ENCODE measurements at places on chromosomes 11 and 22.

DNA sequence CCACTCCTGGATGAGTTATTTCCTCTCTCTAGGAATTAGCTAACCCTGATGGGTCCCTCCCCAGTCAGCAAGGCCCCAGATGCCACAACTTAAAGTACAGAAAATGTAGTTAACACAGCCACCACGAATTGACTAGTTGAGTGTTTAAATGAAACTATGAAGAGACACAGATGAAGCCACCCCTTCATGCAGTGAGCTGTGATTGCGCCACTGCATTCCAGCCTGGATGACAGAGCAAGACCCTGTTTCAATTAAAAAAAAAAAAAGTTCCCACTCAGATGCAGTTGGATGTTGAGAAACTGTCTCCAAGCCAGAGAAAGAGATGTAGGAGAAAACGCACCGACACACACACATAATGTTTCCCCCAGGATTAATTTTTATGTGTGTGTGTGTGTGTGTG lies 53.3 kb downstream of the SCN3B start:
- no peak for DNase-seq

DNA sequence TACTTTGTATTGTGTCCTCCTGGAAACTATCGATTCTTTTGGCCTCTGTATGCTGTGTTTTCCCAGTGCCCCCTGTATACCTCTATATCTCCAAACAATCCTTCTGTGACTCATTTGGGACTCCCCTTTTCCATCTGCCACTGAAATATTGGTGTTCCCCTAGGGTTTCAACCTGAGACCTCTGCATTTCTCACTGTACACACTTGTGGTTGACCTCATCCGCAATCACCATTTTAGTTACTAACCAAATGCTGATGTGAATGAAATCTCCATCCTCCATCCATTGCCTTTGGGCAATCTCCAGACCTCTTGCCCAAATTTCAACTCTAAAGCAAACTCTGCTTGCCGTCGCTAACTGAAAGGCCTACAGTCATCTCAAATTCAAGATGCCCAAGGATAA lies 190.6 kb upstream of the PLET1 start:
- no peak for DNase-seq

- no peak for DNase-seq
Measured at GRCh38 chr22:27460591-27461347, 340.8 kb downstream of the MN1 start.

DNA sequence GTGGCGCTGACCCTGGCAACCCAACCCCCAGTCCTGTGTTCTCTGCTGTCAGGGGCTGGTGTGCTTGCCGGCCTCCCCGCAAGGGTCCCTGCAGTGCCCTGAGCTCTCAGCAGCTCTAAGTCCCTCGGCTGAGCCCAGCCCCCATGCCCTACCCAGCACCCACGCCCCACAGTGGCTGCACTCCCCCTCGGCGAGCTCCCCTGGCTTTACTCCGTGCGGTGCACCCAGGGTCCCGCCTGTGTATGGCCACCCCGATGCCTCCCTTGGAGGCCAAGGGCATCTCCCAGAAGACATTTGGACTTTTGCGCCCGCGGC lies 72.5 kb upstream of the SHISAL1 start:
- DNase-seq = no peak

- no peak for DNase-seq
Measured at GRCh38 chr11:28176351-28176750, 68.2 kb downstream of the METTL15 start.

DNA sequence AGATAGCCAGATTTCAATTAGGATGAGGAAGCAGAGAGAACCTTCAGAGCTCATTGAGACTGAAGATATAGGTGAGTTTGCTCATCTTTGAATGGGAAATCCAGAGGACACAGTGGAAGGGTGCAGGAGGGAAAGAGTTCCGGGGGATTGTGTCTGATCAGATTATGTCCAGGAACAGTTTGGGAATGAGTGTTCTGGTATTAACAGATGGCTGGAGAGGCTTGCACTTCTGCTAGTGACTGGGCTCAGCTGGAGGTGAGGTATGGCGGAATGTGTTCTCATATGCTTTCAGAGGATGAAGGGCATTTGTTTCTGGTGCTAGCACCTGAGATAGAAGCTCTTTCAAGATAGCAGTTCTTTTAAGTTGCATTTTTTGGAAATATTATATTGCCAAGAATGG lies 27.6 kb downstream of the ALKBH3 start:
- DNase-seq = no peak

DNA sequence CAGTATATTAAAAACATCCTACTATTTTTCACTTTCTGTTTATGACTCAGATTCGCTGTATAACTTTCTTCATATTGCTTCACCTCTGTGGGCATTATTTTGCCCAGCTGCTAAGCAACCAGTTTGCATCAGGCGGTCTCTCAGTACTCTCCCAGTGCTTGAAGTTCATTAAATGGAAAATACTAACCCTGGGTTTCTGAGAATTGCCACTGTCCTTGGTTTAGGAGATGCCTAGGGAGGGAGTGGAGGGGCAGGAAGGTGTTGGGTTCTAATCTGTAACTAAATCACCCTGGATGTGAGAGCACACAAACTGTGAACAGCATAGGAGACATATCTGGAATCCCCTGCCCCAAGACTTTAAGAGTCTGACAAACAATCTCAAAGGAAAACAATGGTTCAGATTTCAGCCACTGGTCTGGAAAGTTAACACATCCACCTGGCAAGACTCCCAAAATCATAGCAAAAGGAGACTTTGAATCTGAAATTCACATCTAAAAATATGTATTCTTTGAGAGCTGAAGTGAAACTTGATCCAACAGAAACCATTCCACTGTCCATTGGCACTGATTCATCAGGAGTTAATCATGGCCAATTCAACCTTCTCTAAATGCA lies 540.0 kb downstream of the SOX6 start:
- DNase-seq = no peak

- no peak for DNase-seq
Measured at GRCh38 chr11:20248871-20249270, 88.6 kb upstream of the DBX1 start.

DNA sequence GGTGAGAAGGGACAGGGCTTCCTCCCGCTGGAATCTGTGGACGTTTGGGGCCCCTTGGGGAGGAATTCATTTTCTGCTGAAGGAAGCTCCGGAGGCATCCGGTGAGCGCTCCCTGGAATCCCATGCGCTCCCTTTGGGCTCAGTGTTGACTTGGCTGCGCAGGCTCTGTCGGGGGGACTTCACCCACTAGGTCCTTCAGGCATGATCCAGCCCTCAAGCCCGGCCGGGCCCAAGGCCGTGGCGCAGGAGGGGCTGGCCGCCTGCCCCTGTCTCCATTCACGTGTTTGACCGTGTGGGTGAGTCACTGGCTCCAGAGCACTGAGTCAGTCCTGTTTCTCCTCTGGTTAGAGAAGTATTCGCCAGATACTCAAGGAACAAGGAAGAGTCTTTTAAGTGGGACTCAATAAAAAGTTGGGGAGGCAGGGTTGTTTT lies 1.4 kb downstream of the CTTN start:
- DNase-seq = no peak

DNA sequence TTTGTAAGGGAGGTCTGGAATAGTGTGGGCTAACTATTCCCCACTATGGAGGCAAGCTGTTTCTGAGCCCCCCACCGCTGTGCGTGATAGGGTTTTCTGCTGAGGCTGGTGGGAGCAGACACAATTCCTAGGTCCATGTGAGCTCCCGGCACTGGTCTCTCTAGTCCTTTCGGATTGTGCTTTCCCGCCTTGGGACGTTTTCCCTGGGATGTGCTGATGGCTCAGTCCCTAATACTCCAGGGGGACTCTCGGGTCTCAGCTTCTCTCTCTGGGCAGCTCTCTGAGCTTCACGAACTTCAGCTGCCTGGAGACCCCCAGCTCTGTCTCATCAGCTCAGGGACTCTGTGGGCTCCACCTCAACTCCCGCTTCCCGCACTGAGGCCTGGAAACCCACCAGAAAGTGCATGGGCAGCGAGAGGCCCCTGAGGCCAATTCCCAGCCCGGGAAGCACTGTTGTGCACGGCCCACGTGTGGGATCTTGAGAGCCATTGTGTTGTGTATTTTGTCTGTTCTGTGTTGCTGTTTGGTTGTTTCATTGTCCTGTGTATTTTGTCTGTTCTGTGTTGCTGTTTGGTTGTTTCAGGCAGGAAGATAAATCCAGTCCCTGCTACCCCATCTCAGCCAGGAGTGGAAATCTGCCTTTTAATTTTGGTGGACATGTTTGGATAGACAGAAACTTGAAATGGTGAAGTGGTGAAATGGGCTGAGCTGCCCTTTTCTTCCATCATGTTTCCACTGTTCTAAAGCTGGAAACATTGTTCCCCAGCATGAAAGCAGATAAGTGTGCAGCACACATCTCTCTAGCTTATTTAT lies 12.7 kb upstream of the TNNT3 start:
- DNase-seq = no peak

Measured in DMS 273 treated with DMSO at 0.1 percent for 48 hours (cell line).